ENCODE measurements at places on chromosomes 2 and 18.
A peak's percentile ranks its signal among the peaks of the same experiment; 100 is the strongest.

- DNase-seq, result no peak
Measured at GRCh38 chr18:78495550-78495949, 484.1 kb upstream of the SALL3 start.

DNA sequence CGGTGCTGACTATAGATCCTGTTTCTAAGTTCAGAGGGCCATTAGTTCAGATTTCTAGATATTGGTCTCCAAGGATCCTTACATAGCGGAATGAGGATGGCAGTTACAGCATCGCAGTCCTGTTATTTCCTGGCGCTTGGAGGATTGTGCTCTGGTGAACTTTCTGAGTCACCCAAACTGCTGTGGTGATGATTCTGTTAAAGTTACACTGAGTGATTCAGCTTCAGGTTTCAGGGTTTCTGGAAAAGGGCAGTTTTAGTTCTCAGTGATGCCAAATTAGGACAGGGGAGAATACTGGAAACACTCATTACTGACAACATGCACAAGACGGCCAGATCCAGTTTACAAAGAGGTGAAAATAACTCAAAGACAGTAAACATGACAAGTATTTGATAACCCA is 52.1 kb upstream of the ANKRD62 start:
- DNase-seq, result no peak

GRCh38 chr2:232681527-232681926 is 15.6 kb upstream of the GIGYF2 start:
- no peak for DNase-seq

GRCh38 chr2:161241894-161242293 is 66.3 kb upstream of the PSMD14 start:
- DNase-seq, result no peak

DNA sequence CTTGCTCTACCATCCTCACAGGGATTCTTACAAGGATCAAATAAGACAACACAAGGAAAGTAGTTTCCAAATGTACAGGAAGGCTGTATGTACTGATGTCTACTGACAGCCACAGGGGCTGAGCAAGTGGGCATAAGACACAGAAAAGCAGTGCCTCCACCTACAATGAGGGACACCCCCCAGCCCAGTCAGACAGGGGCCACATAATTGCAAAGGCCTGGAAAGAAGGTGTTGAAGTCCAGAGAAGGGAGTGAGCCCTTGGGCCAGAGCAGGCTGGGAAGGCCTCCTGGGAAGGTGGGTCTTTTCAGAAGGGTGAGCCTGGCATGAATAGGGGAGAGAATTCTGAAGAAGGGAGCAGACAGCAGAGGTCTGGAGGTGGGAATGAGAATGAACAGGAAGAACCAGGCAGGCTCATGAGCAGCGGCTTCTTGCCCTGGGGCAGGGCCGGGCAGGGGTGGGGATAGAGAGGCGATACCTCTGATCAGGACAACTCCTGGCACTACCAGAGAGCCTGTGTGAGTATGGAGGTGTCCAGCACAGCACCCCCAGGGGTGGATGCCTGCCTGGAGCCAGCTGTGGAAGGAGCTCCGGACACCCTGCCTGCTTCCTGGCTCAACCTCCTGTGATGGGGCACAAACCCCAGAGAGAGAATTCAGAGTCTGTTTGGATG is 30.1 kb downstream of the HS1BP3 start:
- no peak for DNase-seq

GRCh38 chr2:218081063-218081462 is 12.0 kb downstream of the RUFY4 start:
- no peak for DNase-seq

DNA sequence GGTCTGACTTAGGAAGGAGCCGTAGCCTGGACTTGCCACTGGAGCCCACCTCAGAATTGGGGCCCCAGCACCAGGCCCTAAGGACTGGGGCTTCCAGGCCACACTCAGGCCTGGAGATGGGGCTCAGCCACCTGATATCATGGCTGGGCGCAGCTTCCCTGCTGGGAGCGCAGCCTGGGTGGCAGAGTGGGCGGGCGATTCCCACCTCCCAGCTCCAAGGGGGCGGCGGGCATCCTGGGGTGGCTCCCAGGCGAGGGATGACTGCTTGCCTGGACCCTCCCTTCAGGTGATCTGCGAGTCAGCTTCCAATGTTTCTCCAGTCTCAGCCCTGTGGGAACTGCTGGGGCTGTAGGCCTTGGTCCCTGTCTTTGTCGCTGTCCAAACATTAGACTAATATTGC is 20.1 kb downstream of the GPR35 start:
- no peak for DNase-seq

DNA sequence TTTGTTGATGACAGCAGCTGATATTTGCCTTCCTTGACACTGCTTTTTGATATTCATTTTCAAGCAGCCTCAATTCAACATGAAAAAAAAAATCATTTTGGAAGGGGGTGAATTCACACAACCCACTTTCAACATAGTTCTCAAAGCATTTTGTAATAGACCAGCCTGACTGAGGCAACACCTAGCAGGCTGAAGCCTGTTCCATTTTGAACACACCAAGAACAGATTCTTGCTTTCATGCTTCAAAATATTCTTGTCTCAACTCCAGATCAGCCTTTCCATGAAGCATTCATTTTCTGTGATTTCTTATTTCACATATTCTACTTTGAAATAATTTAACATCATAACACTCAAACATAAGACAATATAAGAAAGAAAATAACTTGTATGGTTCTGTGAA is 812.6 kb upstream of the POU3F3 start:
- no peak for DNase-seq

DNA sequence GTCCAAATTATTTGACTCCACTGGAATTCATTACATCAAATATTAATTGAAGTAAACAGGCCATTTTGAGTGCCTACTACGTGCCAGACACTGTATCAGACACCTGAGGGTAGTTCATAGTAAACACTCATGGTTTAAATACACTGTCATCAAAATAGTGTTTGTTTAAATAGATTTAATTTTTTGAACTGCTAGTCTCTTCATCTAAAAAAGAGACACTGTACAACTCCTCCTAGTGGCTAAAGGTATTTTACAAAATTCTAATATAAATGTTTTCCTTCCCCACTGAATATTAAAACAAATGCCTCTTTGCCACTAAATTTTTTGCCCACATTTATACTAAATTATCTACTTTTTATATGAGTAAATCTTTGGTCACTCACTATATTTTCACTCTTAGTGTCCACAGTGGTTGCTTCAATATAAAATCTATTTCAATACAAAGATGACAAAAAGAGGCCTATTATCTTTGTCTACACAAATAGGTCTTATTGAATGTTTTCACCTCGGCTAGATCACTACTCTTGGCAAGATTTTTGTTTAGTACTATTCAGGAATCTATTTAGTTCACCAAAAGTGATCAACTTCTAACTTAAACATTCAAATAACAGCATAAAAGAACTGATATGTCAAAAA is 122.1 kb downstream of the TMEM247 start:
- no peak for DNase-seq

- no peak for DNase-seq
Measured at GRCh38 chr2:96558485-96558884, 21.9 kb downstream of the ARID5A start.

GRCh38 chr2:102792568-102793208 is 30.9 kb downstream of the TMEM182 start:
- DNase-seq, result no peak

DNA sequence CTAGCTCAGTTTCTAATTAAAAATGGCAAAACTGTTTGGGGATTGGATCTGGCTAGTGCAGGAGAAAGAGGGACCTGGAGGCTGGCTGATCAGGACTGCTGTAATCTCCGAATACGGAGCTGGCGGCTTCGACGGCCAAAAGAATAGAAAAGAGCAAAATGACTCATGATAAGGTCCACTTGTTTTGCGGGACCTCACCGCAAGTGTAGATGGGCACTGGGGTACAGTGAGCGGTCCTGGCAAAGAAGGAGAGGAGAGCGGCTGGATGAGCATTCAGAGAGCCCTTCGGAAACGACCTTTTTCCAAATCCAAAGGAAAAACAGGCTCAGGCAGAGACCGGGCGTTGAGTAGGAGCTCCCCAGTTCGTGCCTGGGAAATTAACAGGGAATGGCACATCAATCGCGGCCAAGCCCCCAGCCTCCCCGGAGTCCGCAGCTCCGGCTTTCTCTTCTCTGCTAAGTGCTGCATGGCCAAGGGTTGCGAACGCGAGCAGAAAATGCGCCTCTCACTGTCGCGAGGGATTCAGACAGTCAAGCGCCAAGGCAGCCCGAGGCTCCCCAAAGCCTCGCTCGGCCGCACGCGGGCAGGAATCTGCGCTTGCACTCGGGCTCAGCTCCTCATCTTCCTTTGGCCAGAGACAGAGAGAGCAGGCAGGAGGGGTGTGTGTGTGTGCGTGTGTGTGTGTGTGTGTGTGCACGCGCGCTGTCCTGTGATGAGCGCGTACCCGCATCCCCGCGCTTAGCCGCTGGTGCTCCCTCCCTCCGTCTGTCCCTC is 1.8 kb downstream of the DCC start:
- DNase-seq, result no peak

DNA sequence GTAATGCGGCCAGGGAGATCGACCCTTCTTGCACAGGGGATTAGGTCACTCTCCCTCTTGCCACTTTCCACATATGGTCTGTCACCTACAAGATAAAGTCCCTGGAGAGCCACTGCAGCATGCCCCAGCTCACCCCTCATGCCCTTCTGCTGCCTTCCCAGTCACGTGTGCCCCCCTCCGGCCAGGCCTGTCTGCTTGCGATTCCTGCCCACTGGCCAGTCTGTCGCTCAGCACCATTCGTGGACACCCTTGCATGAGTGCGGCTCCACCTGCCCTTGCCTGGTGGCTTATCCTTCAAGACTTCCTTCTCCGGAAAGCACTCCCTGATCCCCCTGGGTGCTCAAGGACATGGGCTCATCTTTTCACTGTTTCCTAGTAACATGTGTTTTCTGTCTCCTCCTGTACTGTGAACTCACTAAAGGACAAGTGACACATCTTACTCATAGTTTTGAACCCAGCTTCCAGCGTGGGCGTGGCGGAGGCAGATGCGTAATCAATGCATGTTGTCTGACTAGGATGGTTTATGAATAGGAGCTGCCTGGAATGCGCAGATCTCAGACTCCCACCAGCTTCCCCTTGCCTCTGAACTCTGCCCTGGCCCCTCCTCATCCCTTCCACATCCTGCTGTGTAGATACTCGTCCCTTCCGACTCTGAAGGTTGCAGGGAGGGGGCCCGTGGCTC is 7.8 kb upstream of the NT5DC4 start:
- no peak for DNase-seq

DNA sequence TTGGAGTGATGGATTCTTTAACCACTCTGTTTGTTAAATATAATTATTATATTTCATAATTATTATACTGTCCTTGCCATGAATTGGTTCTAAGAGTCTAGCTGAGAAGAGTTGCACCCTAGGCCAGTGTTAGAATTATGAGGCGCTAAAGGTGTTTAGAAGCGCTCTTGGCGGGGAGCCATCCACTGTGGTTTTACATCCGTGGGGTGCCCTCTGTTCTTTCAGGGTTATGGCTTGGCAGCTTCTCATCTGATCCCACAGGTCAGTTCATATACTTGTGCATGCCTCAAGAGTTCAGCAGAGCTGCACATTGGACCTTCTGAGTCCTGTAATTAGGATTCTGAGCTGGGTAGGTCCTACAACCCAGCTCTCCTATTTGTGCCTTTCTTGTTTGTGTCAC is 9.1 kb downstream of the ASAP2 start:
- no peak for DNase-seq

DNA sequence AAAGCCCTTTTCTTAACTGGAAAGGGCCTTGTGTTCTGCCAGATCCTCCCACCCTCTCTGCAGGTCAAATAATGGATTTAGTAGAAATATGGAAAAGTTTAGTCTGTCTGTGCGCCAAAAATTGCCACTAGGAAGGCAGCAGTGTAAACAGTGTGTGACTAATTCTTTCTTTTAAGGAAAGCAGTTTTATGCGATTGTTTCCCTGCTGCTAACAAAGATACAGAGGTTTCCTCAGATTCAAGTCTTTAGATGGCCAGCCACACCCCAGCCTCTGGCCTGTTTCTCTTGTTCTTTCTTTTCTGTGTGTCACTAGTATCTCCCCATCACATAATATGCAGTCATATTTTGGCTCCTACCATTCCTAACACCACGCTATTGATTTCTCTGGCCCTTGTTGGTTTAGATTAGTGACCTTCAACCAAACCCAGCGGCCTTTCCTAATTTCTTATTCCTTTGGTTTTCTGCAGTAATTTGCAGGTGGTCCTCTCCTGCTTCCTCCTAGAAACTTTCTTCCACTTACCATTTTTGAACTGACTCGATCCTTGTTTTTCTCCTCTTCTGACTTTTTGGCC is 157.4 kb downstream of the LTBP1 start:
- no peak for DNase-seq

- DNase-seq, result no peak
Measured at GRCh38 chr2:222082201-222082600, 216.6 kb downstream of the PAX3 start.

- peak; percentile 9 for DNase-seq
Measured at GRCh38 chr2:175004980-175005732, at the start of gene CHN1. CHN1 (minus strand) TSS chr2:175005381; CDS start chr2:175004912, 469 bp downstream.

GRCh38 chr2:9252002-9252357 is 45.4 kb downstream of the ASAP2 start:
- no peak for DNase-seq

GRCh38 chr2:26270373-26270772 is 25.6 kb downstream of the HADHB start:
- no peak for DNase-seq

DNA sequence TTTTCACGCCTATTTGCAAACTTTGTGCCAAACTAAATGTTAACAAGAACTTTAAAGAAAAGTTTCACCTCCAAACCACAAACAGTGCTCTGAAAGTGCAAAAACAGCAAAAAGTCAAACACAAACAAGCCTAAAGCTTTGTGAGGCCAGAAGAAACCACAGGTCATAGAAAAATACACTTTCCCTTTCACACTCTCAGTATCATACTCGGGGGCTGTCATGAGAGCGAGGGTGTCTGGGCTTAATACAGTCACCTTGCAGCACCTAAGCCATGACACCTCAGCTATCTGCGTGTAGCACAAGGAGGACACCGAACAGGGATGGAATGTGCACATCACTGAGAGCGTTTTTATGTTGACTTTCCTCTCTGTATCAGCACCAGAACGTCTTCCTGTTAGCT is 26.6 kb upstream of the SEH1L start:
- no peak for DNase-seq

DNA sequence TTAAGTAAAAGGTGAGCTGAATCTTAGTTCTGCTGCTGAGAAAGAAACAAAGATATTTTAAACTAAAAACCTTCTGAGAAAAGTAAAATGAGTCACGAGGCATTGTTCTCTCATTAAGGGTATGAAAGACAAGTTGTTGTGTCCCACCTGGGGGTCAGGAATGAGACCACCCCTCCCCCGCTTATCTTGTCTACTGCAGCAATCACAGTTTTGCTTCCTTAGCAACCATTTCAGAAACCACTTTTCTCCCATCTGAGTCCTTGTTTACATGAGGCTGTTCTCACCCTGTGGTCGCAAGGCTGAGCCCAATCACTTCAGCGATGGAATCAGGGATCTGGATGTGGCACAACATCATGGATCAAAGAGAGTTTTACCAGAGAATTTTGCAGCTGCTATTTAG is 377.6 kb upstream of the NETO1 start:
- DNase-seq, result no peak

GRCh38 chr2:54226260-54226659 is 29.8 kb downstream of the TSPYL6 start:
- no peak for DNase-seq
